Activated naive CD4-positive, alpha-beta T cell treated with anti-CD3 and anti-CD28 coated beads, Interleukin-2, amount 10 ng/mL, durations not matched to agents 7 days and 5 days (primary cell): ENCODE measurements at places on chromosomes 12 and 14.

GRCh38 chr14:30621354-30621939 is 672 bp upstream of the SCFD1 start:
- peak; percentile 26 for DNase-seq

DNA sequence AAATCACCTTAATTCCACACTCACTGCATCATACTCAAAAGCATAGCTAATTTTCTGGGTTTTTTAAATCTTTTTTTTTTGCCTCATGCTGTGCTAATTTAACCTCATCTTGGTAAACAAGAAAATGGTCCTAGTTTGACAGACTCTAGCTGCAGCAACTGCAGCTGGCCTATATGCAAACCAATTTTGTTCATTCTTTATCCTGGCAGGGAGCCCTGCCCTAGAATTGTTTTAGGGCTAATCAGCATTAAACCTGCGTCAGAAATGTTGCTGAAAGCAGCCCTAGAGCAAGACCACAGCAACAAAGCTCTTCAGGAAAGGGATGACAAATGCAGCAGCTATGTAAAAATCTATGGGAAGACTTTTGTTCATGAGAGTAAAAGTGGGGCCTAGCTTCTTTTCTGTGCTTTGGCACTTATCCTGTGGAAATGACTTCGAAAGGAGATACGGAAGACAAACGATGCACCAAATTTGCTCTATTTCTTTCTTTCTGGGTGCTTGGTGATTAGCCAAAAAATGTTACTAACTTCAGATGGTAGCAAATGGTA is 72.2 kb downstream of the DENND5B start:
- DNase-seq: no peak

GRCh38 chr12:63362166-63362565 is 211.2 kb upstream of the AVPR1A start:
- no peak for DNase-seq

DNA sequence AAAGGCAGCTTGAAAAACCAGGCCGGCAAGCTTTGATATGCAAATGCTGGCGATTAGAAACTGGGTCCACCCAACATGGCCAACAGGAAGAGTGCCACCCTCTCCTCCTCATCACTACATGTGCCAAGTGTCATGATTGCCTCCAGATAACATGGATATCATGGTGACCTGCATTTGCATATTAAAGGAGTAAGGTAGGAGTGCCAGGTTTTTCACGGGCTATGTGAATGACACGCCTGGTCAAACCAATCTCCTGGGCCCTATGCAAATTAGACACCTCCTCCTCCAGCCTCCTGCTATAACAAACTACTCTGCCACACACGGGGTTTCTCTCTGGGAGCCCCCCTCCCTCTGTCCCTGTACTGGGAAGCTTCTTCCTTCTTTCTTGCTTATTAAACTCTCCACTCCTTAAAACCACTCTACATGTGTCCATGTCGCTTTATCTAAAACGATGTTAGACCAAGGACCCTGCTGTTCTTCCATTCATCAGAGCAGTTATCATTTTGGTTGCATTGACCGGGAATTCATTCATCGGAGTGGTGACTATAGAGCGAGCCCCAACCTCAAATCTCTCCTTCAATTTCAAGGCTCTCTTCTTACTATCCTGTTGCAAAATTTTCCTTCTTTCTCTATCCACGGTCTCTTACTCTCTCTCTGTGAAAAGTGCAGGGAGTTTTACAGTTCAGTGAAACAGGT is 27.5 kb downstream of the APOBEC1 start:
- no peak for DNase-seq

- no peak for DNase-seq
Measured at GRCh38 chr14:82009076-82009475, 475.4 kb upstream of the SEL1L start.

DNA sequence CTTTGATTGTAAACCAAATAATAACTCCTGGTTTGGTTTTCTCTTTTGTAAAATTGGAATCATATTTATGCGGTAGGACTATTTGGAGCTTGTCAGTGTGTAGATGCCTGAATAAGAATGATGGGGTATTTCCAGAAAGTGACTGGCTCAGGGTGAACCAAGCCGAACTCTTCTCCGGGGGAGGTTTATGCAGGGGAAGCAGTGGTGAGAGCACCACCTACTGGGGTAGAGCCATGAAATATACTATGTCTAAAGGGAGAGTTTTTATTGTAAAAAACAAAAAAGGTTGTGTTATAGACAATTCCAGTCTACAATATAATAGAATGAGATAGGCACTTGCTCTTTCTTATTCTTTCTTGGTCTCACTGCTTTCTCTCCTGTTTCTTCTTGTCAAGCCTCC is 222.9 kb upstream of the SLC16A7 start:
- DNase-seq: no peak

GRCh38 chr12:65364046-65364445 is 85.6 kb downstream of the MSRB3 start:
- no peak for DNase-seq
